IMR-90 (cell line): ENCODE measurements at places on chromosomes 13 and 19. TPM values are rescaled to one million over a fixed set of nuclear protein-coding genes. Genes with fewer than 3 reads are reported as not detected.

DNA sequence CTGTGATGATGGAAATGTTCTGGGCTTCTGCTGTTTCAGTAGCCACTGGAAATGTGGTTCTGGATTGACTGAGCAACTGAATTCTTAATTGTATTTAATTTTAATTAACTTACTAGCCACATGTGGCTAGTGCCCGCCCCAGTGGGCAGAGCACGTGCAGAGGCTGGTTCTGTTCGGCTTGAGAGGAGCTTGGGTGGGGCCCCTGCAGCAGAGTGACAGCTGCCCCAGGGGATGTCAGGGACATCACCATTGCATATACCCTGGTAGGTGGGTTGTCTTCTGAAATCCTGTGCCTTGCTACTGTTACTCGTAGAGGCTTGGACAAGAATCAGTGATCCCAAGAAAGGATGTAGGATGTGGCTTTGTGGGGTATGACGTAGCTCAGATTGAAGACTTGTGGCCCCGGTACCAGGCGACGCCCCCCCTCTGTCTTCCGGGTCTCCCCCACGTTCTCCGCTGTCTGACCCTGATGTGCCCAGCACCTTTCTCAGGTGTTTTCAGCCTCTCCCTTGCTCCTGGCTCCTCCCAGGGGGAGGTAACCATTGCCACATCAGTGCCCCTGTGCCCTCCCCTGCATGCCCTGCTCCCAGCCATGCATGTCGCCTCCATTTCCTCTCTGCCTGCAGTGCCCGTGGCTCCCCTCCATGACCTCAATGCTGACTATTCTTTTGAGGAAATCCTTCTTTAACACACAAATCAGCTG lies 102.6 kb upstream of the RNF113B start:
- no peak for DNase-seq

- DNase-seq, result peak; percentile 55
Measured at GRCh38 chr13:93413972-93414717, 187.5 kb downstream of the GPC6 start.

GRCh38 chr13:57128909-57129308 lies 11.8 kb upstream of the PRR20A start:
- DNase-seq, result no peak

DNA sequence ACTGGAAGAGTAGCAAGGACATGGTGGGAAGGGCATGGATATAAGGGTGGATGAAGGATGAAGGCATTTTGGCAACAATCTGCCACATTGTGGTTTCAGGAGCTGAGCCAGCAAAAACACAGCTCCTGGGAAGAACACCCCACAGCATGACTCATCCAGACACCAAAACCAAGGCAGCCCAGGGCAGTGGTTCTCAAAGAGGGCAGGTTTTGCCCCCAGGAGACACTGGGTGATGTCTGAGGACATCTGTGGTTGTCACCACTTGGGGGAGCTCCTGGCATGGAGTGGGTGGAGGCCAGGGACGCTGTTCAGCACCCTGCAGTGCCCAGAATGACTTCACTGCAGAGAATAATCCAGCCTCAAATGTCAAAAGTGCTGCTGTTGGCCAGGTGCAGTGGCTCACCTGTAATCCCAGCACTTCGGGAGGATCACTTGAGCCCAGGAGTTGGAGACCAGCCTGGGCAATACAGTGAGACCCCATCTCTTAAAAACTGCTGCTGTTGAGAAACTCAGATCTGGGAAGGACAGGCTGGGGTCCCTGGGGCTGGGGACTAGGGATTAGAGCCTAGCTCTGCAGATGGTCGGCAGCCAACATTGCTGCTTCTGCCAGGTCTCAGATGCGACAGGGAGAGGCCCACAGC lies 16.1 kb downstream of the ZFR2 start:
- DNase-seq, result peak; percentile 60

DNA sequence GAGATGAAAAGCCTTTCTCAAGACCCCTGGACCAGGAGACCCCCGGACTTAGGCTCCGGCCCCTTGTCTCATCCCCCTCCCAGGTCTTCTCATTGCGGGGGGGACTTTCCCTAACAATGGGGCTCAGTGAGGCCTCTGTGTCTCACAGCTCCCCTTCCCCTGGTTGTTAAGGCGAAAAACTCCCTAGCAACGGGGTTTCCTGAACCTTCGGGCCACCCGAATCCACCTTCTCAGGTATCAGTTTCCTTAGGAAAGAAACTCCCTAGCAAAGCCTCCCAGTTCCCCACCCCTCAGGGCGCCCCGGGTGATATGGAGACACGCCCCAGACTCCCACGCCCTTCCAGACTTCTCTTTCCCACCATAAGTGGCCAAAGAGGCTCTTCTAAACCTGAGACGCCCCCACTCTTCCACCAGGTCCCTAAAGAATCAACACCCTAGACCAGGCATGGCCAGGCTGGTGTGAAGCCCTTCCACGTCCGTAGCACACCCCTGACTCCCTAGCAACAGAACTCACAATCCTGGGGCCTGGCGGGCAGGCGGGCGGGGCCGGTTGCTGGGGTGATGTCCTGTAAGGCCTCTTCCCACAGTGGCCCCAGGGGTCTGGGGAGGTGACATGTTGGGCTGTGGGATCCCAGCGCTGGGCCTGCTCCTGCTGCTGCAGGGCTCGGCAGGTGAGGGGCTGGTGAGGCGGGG lies at the start of gene TMEM190:
Gene TMEM190, plus strand, starts transcription at position 586 of the 693 bp plus-strand sequence. Its CDS starts 28 bp downstream, at position 614.
- DNase-seq, result no peak

GRCh38 chr13:64675255-64675892 lies 2554.8 kb downstream of the PCDH9 start:
- peak; percentile 77 for DNase-seq

GRCh38 chr19:49870309-49870901 lies 3.0 kb upstream of the PNKP start:
- no peak for DNase-seq

GRCh38 chr13:78029901-78030300 lies 111.3 kb upstream of the EDNRB start:
- no peak for DNase-seq

DNA sequence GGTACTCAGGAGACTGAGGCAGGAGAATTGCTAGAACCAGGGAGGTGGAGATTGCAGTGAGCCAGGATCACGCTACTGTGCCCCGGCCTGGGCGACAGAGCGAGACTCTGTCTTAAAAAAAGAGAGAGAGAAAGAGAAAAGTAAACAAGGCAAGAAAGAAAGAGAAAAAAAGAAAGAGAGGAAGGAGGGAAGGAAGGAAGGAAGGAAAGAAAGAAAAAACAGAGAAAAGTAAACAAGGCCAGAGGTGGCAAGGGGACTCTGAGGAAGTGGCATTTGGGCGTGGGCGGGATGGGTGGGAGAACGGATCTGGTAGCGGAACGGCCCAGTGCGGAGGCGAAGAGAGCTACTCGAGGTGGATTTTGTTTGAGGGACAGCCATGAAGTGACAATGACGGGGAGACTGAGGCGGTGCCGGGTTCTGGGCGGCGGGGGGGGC lies 7.5 kb upstream of the ARRDC2 start:
- no peak for DNase-seq

DNA sequence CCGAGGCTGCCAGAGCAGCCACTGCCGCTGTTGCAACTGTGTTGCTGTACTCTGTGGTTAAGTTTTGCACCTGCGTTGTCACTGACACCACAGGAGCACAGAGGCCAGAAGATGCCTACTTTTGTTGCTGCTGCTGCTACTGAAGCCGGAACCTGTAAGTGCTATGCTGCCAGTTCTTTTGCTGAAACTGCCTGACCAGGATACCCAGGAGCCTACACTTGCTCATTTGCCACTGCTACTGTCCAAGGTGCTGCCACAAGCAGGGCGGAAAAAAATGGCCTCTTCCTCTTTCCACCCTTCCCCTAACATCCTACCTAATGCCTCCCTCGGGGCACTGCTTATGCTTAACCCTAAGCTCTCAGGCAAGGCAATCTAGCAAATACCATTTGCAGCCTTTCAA lies 29.0 kb upstream of the NBEA start:
- no peak for DNase-seq

GRCh38 chr19:2720777-2721569 lies at the start of gene DIRAS1:
TSS of gene DIRAS1 (minus strand) at chr19:2721372. CDS start at chr19:2717806, 3,566 bp downstream.
- DNase-seq, result no peak

- no peak for DNase-seq
Measured at GRCh38 chr19:51889934-51890333, 2.2 kb upstream of the ZNF577 start.

- peak; percentile 20 for DNase-seq
Measured at GRCh38 chr19:51107406-51108065, 673 bp downstream of the CTU1 start.

GRCh38 chr13:52798770-52799430 lies 49.5 kb downstream of the PCDH8 start:
- no peak for DNase-seq

GRCh38 chr13:40306817-40307216 lies 359.6 kb downstream of the FOXO1 start:
- no peak for DNase-seq

- DNase-seq, result peak; percentile 50
Measured at GRCh38 chr13:38350114-38350617, 515 bp downstream of the UFM1 start.

DNA sequence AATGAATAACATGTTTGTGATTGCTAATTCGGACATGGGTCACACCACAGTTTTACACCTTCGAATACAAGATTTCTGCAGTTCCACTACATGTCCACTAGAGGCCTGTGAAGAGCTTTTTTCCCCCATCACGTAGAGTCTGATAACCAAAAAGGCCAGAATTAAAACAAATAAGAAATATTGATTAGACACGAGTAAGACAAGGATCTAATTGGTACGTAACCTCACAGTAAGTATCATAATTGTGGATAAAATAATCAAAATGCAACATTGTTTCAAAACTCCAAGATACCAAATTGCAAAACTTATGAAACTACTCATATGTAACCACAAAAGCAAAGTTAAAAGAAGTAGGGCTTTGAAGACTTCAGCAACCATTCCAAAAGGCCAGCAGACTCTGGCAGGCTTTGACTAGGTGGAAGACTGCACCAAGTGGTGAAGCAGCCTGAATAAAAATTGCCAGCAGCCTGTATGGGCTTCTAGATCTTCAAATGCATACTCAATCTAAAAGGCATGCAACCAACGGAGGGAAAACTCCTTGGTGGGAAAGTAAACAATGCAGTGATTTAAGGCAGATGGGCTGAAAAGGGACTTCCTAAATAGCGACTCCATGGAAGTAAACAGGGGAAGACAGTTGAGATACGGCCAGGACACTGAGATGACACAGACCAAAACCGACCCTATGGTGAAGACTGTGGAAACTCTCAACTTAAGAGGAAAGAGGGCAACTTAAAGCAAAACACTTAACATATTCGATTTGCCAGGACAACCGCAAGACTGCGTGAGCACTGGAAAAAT lies 56.7 kb downstream of the STARD13 start:
- peak; percentile 83 for DNase-seq

- no peak for DNase-seq
Measured at GRCh38 chr19:44623626-44624025, 10.3 kb downstream of the IGSF23 start.

DNA sequence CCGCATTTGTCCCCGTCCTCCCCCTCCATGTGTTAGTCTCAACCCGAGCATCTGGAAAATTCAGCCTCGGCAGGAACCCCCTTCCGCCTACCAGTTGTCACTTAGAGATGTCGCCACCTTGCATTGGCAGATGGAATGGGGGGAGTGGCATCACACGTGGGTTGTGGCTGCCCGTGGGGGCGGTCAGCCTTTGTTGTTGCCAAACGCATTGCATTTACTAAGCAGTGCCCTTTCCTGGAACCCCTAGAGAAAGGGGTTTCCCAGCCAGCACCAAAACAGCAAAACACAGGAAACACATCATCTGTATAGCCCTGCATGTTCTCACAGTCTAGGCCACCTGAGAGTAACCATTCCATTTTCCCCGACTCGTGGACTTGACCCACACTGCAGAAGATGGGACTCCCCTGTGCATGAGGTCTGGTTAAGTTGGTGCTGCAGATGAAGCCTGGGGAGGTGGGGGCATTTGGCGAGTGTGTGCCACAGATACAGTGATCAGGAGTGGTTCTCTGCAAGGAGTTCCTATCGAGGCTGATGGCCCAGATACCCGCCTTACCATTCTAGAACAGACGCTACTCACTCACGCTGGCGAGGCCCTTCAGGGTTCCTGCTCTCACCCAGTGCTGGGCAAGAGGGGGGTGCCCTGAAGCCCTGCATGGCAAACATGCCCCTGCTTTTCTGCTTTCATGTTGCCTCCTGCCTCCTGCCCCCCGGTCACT lies 38.3 kb downstream of the TMED1 start:
- DNase-seq, result no peak

The ALOX5AP gene
- total RNA-seq, result 0.28 TPM in 1 of 2 replicates, not detected in the other

The SLC7A9 gene
- total RNA-seq, result not detected in 2 replicates

The PTGIR gene
- total RNA-seq, result 0.54 and 0.56 TPM in 2 replicates

The TMPRSS9 gene
- not detected in 2 replicates for total RNA-seq

The ZNF100 gene
- 5.9 and 6.7 TPM in 2 replicates for total RNA-seq

The ZNF229 gene
- 13.1 and 17.6 TPM in 2 replicates for total RNA-seq
